ENCODE measurements at places on chromosomes 6 and 20.

DNA sequence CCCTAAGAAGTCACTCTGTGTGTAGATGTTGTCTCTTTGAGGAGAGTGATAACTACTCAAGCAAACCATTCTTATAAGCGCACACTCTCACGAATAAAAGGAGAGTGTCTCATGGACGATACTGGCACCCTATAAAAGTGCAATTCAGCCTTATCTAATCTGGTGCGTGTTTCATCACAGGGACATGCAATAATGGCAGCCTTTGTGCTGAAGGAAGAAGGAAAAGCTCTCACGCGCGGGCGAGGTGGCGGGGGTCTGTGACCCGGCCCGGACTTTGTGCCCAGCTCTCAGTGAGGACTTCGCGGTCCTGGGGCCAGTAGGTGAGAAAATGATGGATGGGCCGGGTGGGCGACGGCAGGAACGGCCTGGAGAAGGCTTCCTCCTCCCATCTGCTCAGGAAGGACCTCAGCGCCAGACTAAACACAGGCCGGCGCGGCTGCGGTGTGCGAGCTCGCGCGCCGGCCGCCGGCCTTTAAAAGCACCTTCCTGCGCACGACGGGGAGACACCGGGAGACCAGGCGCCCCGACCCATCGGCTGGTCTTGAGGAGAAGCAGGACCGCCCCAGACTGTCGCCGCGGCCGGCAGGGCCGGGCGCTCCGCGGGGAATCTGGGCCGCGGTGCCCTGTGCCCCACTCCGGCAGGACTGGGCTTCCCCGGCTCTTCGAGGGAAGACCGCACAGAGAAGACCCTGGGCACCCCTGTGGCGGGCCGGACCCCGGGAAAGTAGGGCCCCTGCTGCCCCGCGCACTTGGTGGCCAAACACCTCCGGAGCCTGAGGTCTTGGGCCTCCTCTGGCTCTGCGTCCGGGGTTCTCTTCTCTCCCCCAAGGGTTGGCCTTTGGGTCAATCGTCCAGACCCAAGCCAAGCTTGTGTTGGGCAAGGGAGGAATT, 8.3 kb upstream of the FOXC1 start:
- no peaks in the 10 kb centered on the region for H3K36me3 ChIP-seq
- DNase-seq: no peak
- H3K4me1 ChIP-seq: peaks cover 64% of the 10 kb centered on the region
- H3K4me3 ChIP-seq: no peak overlapping the region
- H3K27me3 ChIP-seq: peaks cover 42% of the 10 kb centered on the region
- H3K27ac ChIP-seq: peak overlapping the region; percentile 48

GRCh38 chr6:158611039-158611438, 33.5 kb downstream of the DYNLT1 start:
- DNase-seq: no peak
- no peaks in the 10 kb centered on the region for H3K27me3 ChIP-seq
- peaks cover 12% of the 10 kb centered on the region for H3K4me1 ChIP-seq
- peaks cover 54% of the 10 kb centered on the region for H3K36me3 ChIP-seq
- H3K4me3 ChIP-seq: no peak overlapping the region
- H3K27ac ChIP-seq: no peak overlapping the region

DNA sequence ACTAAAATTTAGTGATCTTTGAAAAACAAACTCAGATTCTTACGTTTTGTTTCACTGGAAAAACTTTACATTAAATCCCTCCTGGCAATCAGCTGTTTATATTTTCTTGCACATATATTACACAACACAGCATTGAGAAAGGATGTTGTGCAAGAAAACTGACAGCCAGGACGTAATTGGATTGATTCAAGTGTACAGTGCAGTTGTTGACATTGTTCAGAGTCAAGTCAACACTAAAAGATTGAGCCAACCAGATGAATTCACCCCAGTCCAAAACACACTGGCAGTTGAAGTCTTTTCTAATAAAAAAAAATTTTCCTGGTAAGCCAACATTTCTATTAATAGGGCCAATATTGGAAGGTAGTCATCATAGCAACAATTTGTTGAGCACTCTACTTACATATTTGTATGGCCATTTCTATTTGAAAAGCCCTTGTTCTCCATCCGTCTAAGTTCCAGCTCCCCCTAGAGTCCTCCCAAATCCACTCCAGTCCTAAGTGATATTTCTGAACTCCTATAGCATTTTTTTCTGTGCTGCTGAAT, 20.9 kb upstream of the VNN1 start:
- H3K4me1 ChIP-seq: no peaks in the 10 kb centered on the region
- no peak overlapping the region for H3K27ac ChIP-seq
- DNase-seq: no peak
- H3K27me3 ChIP-seq: peaks cover 21% of the 10 kb centered on the region
- H3K36me3 ChIP-seq: no peaks in the 10 kb centered on the region

GRCh38 chr20:7323957-7324356, 556.5 kb downstream of the BMP2 start:
- no peak for DNase-seq
- no peaks in the 10 kb centered on the region for H3K36me3 ChIP-seq
- peaks cover 4% of the 10 kb centered on the region for H3K27me3 ChIP-seq
- no peak overlapping the region for H3K27ac ChIP-seq
- no peak overlapping the region for H3K4me3 ChIP-seq

- H3K36me3 ChIP-seq: no peaks in the 10 kb centered on the region
- no peak for DNase-seq
- H3K27ac ChIP-seq: no peak overlapping the region
- peaks cover 69% of the 10 kb centered on the region for H3K4me1 ChIP-seq
- H3K4me3 ChIP-seq: no peak overlapping the region
Observed at GRCh38 chr6:44563397-44563796, 175.9 kb downstream of the CDC5L start.

DNA sequence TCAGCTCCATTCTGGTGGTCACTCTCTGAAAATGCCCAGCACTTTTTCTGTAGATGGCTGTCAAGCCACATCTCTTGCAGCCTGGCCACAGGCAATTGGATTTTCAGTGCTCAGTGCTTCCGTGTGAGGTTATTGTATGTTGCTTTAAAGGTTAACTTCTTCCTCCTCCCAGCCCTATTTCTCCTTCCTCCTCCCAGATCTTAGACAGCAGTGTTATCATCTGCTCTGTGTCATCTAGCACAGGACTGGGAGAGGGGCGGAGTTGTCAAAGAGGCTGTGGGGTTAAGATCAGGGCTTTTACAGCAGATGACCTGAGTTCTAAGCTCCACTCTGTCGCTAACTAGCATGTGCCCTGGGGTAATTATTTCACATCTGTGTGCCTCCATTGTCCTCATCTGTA, 129.0 kb downstream of the PHACTR3 start:
- DNase-seq: no peak
- H3K4me1 ChIP-seq: no peaks in the 10 kb centered on the region
- no peak overlapping the region for H3K27ac ChIP-seq
- H3K36me3 ChIP-seq: no peaks in the 10 kb centered on the region
- H3K4me3 ChIP-seq: no peak overlapping the region

DNA sequence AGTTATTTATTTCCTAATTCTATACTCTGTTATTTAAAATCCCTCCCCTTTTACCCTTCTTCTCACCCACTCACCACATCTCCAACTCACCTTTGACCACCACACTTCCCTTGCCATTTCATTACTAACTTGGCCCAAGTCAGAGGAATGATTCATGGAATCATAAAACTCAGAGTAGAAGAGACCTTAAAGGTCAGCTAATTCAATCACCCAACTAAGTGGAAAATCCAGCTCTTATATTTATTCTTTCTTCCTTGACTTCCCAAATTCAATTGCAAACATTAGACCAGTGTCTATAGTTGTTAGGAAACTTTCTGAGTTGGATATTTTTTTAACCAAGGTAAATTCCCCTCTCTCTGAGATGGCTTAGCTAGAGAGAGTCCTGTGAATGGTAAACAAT, 26.5 kb upstream of the HEY2 start:
- H3K27me3 ChIP-seq: peaks cover 7% of the 10 kb centered on the region
- DNase-seq: no peak
- H3K36me3 ChIP-seq: no peaks in the 10 kb centered on the region
- H3K27ac ChIP-seq: no peak overlapping the region
- no peak overlapping the region for H3K4me3 ChIP-seq
- H3K4me1 ChIP-seq: peaks cover 16% of the 10 kb centered on the region

- no peak overlapping the region for H3K27ac ChIP-seq
- no peak overlapping the region for H3K4me3 ChIP-seq
- H3K4me1 ChIP-seq: no peaks in the 10 kb centered on the region
Observed at GRCh38 chr6:101113468-101114260, 232.5 kb upstream of the ASCC3 start.

DNA sequence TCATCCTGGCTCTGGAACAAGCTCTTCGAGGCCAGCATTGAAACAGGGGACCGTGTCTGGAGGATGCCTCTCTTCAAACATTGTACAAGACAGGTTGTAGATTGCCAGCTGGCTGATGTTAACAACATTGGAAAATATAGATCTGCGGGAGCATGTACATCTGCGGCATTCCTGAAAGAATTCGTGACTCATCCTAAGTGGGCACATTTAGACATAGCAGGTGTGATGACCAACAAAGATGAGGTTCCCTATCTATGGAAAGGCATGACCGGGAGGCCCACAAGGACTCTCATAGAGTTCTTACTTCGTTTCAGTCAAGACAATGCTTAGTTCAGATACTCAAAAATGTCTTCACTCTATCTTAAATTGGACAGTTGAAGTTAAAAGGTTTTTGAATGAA, 3.6 kb upstream of the CDKN1A start:
- no peak overlapping the region for H3K27ac ChIP-seq
- peaks cover 50% of the 10 kb centered on the region for H3K4me1 ChIP-seq
- H3K36me3 ChIP-seq: no peaks in the 10 kb centered on the region
- H3K27me3 ChIP-seq: peaks cover 4% of the 10 kb centered on the region

- peak; percentile 2 for DNase-seq
- H3K36me3 ChIP-seq: no peaks in the 10 kb centered on the region
- H3K27me3 ChIP-seq: peaks cover 44% of the 10 kb centered on the region
- H3K27ac ChIP-seq: no peak overlapping the region
- H3K4me1 ChIP-seq: no peaks in the 10 kb centered on the region
Observed at GRCh38 chr20:63133481-63134091, 82.3 kb downstream of the YTHDF1 start.

- no peak overlapping the region for H3K4me3 ChIP-seq
- DNase-seq: no peak
- no peaks in the 10 kb centered on the region for H3K36me3 ChIP-seq
- H3K27ac ChIP-seq: no peak overlapping the region
- peaks cover 4% of the 10 kb centered on the region for H3K27me3 ChIP-seq
Observed at GRCh38 chr6:25270559-25270958, 8.6 kb upstream of the CARMIL1 start.

GRCh38 chr6:137975188-137975940, 108.3 kb downstream of the TNFAIP3 start:
- no peak overlapping the region for H3K4me3 ChIP-seq
- H3K36me3 ChIP-seq: no peaks in the 10 kb centered on the region
- H3K27me3 ChIP-seq: peaks cover 3% of the 10 kb centered on the region
- peaks cover 5% of the 10 kb centered on the region for H3K4me1 ChIP-seq
- DNase-seq: no peak

DNA sequence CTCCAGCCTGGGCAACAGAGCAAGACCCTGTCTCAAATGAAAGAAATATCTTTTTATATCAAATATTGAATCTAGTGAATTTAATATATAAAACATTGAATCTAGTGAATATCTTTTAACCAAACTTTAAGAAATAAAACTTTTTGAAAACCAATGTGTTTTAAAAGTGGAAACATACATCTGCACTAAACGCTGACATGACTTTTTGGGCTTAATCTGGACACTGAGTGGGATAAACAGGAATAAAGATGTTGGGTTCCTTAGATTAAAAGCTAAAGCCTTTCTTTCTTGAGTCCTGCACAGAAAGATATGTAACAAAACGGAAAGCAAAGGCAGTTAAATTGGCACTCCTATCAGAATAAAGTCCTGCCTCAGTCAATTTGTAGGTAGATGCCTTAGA, 190.2 kb downstream of the ARHGAP18 start:
- H3K27ac ChIP-seq: no peak overlapping the region
- H3K36me3 ChIP-seq: no peaks in the 10 kb centered on the region
- H3K4me3 ChIP-seq: no peak overlapping the region
- no peaks in the 10 kb centered on the region for H3K27me3 ChIP-seq
- DNase-seq: no peak

DNA sequence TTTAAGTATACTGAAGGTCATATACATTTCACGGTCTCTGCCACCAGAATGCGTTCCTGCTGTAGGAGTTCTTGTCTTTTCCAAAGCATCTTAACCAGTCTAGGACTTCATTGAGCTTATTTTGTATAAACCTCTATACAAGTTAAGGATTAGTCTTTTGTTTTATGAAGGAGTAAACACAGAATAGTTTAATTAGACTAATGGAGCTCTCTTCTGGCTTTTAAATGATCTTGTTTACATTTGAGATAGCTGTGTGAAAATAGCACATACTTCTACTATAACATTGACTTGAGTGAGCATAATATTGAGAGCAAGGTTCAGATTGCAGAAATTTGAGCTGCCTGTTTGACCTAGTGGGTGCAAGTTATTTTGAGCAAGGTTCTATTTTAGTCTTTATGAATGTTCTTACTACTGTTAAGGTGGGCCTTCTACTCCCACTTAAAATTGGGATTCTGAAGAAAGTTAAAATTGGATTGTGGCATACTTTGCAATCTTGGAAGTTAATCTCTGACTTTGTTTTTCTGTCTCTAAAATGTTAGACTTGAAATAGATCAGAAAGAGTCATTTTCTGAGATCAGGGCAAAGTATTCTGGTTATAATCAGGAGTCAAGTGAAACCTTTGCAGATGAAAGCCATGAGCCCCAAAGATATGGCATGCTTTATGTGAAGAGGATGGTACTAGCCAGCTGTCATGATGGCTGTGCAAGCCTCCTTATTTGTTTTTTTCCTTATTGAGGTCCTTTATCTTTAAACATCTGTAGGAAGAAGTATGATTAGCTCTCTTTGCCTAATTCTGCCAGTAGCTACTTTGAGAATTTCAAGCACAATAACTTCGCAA, 41.8 kb downstream of the RPRD1B start:
- no peak overlapping the region for H3K4me3 ChIP-seq
- DNase-seq: no peak
- no peaks in the 10 kb centered on the region for H3K27me3 ChIP-seq
- H3K4me1 ChIP-seq: peaks cover 48% of the 10 kb centered on the region
- peaks cover 58% of the 10 kb centered on the region for H3K36me3 ChIP-seq

- H3K36me3 ChIP-seq: no peaks in the 10 kb centered on the region
- peaks cover 20% of the 10 kb centered on the region for H3K4me1 ChIP-seq
- no peak overlapping the region for H3K4me3 ChIP-seq
- no peak overlapping the region for H3K27ac ChIP-seq
- DNase-seq: no peak
Observed at GRCh38 chr6:148317739-148318138, 24.9 kb upstream of the SASH1 start.

DNA sequence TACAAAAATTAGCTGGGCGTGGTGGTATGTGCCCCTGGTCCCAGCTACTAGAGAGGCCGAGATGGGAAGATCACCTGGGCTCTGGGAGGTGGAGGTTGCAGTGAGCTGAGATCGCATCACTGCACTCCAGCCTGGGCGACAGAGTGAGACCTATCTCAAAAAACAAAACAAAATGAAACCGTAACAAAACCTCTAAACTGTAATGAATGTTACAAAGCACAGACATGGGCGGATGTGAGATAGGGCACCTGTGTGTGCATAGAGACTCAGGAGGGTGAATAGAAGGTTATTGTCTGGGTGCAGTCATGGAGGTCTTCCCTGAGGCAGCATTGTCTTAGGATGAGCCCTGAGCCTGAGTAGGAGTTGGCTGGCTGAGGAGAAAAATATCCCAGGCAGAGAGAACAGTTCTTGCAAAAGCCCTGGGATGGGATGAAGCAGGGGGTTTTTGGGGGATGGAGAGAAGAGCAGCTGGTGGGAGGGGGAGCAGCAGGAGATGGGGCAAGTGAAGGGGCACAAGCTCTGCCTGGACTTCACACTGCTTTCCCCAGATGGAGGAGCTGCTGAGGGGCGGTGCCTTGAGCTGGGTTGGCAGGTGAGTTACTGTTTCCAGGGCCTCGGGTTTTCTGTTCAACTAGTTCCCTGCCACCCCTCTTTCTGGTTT, 5.2 kb downstream of the BCAS4 start:
- no peaks in the 10 kb centered on the region for H3K36me3 ChIP-seq
- no peak for DNase-seq
- H3K27me3 ChIP-seq: no peaks in the 10 kb centered on the region
- H3K4me1 ChIP-seq: peaks cover 19% of the 10 kb centered on the region
- H3K27ac ChIP-seq: peak overlapping the region; percentile 54

All from nephron progenitor cell (in vitro differentiated cells).